Fibroblast of skin of back (primary cell): ENCODE measurements at places on chromosomes 11 and 22.
A peak's percentile ranks its signal among the peaks of the same experiment; 100 is the strongest.

- DNase-seq = peak; percentile 37
These were observed 14.0 kb upstream of the SESN3 start for GRCh38 chr11:95245038-95245437.

DNA sequence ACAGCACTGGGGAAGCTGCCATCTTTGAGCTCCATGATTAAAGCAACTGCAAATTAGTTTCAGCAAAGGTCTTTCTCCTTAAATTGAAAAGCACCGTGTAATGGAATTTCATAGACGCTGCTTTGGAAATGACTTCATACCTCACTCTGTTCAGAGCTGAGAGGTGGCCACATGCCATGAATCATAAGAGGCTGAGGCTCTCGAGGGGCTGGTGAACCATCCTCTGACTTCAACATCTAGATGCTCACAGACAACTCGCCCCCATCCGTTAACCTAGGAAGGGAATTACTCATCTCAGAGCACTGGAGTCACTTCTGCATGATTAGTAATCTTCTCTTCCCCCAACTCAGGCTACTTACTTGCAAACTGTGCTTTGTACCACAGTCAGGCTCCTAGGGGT lies 122.3 kb downstream of the RCN1 start:
- DNase-seq = peak; percentile 91

GRCh38 chr11:120228794-120229384 lies 11.1 kb upstream of the POU2F3 start:
- DNase-seq = no peak

DNA sequence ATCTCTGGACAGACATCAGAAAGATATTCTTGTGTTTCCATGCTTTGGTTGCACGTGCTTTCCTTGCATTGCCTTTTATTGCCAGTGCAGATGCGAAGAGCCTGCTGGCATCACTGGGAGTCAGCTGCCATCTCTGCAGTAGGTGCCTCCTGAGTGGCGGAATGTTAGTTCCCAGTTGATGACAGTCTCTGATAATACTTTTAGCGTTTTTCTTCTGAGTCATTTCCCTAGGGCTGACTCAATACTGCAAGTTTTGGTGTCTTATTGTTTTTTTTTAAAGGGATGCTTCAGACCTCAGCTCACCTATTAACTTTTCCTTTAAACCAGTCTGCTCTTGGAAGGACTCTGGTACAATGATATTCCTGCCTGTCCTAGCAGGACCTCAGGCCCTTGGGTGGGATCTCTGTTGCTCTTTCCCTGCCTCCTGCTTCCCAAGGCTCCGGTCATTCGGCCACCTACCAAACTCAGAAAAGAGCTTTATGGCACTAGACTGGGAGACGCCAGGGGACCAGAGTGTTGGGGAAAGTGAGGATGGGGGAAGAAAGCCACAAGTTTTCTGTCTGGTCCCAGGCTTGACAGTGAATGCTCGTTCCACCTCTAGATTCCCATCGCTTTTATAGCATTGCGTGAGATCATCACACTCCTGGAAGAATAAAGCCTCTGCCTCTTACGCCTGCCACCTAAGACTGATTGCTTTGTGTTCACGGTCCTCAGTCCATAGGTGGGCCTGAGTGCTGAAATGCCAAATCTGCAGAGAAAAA lies 308.7 kb downstream of the DDX10 start:
- DNase-seq = peak; percentile 94

DNA sequence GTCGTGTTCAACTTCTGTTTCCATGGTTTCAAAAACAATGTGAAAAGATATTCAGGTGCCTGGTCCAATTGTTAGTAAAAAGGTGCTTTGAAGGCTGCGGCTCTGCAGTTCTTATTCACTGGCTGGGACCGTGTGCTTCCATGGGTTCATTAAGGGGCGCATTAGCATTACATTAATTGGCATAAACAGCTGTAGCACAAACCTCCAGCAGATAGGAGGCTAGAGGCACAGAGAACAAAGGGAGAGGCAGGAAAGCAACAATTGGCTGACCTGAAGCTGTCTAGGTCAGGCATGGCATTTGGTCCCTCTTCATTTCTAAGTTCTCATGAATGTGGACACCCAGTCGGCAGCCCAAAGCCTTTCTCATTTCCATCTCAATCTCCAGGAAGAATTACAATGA lies 16.6 kb downstream of the PAK1 start:
- DNase-seq = no peak

DNA sequence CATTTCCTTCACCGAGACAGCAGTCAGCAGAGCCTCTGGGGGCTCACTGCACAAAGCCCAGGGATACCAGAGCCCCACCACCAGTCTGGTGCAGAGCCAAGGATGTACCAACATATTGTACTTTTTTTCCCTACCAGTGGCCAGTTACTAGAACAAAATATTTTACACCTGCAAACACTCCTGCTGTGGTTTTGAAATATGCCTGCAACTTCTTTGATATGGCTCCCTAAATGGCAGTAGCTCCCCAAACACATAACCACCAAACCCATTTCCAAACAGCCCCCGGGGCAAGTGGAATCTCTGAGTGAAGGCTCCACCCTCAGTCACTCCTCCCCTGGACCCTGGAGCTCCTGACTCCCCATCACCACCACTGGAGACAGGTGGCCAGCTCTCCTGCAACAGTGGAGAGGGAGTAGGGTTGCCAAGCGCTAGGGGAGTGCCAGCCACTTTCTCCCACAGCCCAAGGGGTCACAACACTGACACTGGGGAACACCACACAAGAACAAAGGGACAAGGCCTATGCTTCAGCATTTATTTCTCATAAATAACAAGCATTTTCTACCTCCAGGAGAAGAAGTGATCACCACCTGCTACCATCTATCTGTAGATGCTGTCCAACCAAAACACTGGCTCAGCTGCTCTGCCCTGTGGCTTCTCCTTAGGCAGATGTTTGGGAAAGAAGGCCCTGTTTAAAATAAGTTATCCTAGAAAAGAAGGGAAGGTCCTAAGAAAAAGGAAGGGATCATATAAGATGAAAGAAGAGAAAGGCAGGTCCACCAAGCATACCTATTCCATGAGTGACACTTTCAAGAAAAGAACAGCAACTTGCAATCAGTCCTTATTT lies 15.1 kb downstream of the DGCR2 start:
- no peak for DNase-seq

- DNase-seq = no peak
These were observed 62.4 kb upstream of the ZBED5 start for GRCh38 chr11:10920205-10920604.

GRCh38 chr11:119384332-119384731 lies 2.8 kb upstream of the USP2 start:
- DNase-seq = no peak

DNA sequence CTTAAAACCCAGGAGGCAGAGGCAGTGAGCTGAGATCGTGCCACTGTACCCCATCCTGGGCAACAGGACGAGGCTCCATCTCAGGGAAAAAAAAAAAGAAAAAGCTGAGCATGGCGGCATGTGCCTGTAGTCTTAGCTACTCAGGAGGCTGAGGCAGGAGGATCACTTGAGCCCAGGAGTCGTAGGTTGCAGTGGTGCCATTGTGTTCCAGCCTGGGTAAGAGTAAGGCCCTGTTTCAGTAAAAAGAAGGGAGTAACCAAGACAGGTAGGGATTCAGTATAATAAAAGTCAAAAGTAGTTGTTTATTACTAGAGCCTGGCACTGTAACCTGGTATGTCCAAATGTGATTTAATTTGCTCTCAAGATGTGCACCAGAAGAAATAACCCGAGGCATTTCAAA lies 8.1 kb upstream of the RAB30 start:
- DNase-seq = no peak

- DNase-seq = peak; percentile 85
These were observed 177.9 kb upstream of the CADM1 start for GRCh38 chr11:115682101-115682500.

DNA sequence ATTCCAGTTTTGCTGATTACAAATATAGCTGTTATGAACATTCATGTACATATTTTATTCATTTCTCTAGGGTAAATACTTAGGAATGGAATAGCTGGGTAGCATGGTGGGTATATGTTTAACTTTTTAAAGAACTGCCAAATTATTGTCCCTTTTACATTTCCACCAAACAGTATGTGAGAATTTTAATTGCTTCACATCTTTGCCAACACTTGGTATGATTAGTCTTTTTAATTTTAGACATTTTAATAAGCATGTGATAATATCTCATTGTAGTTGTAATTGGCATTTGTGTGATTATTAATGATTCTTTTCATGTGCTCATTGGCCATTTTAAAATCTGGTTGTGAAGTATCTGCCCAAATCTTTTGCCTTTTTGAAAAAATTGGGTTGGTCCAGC lies 72.6 kb upstream of the SORL1-AS1 start:
- DNase-seq = no peak

GRCh38 chr22:32985899-32986765 lies 72.0 kb downstream of the SYN3 start:
- DNase-seq = peak; percentile 74

DNA sequence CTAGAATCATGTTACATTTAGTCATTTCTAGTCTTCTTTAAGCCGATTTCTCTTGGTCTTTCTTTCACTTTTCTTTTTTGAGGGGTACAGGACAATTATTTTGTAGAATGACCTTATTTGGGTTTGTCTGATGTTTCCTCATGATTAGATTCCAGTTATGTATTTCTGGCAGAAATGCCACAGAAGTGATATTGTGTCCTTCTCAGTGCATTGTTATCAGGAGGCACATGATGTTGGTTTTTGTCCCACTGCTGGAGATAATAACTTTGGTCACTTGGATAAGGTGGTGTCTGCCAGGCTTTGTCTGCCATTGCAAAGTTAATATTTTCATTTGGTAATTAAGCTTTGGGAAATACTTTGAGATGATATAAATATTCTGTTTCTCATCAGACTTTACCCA lies 100.3 kb downstream of the RRM1 start:
- DNase-seq = no peak

- DNase-seq = no peak
These were observed 15.6 kb upstream of the ARHGAP42 start for GRCh38 chr11:100671471-100671870.

GRCh38 chr22:47100646-47101200 lies 338.3 kb downstream of the TBC1D22A start:
- peak; percentile 30 for DNase-seq

GRCh38 chr11:63536669-63537292 lies at the start of gene PLAAT4:
TSS of gene PLAAT4 (plus strand) at chr11:63536808. CDS start at chr11:63536869, 61 bp downstream.
- DNase-seq = peak; percentile 47

DNA sequence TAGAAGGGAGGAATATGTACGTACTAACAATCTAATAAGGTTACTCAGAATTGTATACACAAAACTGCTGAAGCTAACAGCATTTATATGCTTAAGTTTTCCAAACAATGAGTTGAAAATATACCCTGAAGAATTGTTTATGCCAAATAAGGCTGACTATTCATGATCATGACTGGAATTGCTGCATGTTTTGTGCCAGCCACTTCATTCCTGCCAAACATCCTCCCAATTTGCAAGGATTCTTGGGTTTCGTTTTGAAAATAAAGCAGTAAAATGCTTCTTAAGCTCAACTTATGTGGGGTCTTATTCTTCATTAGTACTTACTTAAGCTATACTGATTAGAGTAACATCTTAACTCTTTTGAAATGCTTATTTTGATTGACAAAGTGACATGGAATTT lies 149.0 kb downstream of the SPON1 start:
- DNase-seq = no peak

DNA sequence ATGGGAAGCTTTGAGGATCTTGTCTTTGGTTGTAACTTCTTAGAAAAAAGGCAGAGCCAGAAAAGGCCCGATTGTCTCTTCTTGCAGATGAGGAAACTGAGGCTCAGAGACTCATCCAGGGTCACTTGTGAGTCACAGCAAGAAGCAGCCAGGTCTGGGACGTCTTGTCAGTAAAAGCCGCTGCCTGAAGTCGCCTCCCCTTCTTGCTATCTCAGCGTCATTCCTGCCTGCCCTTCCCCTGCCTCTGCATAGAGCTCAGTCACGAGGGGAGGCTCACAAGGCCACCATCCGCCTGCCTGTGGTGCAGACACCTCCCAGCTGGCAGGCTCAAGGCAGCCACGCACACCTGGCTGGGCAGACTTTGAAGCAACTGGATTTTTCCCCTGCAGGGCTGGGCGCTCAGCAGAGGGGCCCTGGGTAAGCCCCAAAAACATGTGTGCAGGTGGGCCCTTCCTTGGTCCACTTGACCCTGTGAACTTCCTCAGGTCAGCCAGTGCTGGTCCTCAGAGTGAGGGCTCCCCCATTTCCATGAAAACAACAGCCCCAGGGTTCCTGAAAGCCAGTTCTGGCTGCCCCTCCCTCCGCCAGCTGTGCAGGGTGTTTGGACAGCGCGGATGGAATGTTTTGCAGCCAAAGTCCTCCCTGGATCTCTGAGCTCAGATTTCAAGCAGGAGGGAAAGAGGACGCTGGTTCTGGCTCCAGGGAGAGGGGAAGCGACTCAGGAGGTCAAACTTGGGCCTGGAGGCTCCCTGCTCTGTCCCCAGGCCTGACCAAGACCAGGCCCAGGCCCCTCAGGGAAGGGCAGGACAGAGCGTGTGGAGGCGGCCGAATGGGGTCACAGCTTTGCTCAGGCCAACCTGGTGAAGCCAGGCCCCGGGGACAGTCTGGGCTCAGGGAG lies 6.0 kb upstream of the RAB3IL1 start:
- DNase-seq = peak; percentile 68

- no peak for DNase-seq
These were observed 40.0 kb upstream of the TCF20 start for GRCh38 chr22:42310291-42311015.

- no peak for DNase-seq
These were observed 9.6 kb downstream of the NEAT1 start for GRCh38 chr11:65432100-65432650.

DNA sequence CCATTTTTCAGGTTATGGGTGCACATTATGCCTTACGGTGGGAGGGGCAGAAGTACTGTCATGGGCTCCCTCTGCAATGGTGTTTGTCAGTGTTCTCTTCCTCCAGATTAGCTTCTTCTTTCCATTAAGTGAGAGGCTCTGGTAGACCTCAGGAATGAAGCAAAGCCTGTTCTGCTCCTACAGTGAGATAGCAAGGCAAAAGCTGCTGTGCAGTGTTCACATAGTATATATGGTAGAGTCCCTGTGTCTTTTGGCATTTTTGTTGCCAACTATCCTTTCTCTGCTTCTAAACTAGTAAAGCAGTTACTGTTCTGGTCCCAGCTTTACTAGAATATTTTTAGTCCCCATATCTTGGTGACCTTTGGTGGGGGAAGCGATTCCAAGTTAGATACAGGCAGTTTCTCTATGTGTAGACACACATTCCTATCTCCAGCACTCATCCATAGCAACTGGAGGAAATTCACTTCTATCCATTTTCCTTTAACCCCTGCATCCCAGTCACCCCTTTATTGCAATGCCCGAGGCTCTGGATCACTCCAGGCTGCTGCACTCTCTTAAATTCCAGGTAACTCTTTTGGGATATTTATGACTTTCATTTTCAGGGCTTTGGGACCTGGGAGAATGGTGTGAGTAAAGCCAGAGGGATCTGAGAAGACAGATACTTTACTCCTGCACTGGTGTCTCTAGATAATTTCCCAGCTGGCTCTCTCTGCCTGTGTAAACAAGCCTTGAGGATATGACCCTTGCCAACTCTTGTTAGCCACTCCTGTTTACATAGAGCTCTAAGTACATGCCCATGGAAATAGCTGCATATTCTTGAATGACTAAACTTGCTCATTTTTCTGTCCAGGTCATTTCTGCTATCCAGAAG lies 3.9 kb upstream of the TRIM34 start:
- DNase-seq = peak; percentile 90

- DNase-seq = no peak
These were observed 107.4 kb downstream of the SGSM3 start for GRCh38 chr22:40477683-40478337.
